ENCODE measurements at places on chromosomes 16 and 17.

GRCh38 chr16:20803561-20804214, 2.6 kb downstream of the ERI2 start:
- DNase-seq = no peak

- DNase-seq = peak; percentile 89
Observed at GRCh38 chr17:57875290-57876022, 25.6 kb upstream of the MRPS23 start.

DNA sequence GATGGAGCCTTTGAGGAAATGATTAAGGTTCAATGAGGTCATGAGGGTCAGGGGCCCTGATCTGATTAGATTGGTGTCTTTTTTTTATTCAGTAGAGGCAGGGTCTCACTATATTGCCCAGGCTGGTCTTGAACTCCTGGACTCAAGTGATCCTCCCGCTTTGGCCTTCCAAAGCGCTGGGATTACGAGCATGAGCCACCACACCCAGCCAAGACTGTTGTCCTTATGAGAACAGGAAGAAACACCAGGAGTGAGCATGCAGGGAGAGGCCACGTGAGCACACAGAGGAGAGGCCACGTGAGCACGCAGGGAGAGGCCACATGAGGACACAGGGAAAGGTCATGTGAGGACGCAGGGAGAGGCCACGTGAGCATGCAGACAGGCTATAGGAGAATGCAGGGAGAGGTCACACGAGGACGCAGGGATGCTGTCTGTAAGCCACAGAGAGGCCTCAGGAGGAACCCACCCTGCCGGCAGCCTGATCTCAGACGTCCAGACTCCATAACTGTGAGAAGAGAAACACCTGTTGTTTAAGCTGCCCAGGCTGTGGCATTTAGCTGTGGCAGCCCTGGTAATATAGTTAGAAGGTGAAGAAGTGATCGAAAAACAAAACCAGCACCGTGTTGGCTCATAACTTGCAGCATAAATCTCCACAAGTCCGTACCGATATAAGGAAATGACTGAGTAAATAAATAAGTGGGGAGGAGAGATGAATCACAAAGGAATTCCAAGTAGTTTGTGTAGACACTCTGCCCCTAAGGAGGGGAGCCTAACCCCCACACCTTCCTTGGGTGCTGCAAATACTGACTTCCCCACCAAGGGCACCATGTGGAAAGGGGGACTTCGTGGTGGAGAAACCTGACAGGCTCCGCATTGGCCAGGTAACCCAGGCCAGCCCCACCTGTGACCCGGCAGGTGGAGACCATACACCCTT, 14.6 kb upstream of the CSNK1D start:
- no peak for DNase-seq

DNA sequence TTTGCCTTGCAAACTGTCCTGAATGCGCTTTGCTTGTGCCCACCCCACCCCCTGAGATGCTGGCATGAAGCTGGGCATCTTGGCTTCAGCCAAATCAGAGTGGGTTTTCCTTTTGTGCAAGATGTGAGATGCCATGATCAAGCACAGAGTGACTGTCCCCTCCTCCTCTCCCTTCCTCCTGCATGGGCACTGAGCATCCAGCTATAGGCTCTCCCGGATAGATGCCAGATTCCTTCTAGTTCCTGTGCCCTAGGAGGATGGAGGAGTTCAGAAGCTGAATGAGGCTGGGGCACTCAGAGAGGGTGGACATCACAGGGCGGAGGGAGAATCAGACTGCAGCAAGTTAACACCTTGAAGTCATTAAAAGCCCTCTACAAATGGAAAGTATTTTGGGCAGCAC, 384.1 kb upstream of the CCL2 start:
- DNase-seq = no peak

All from muscle of arm (tissue), 14 donors.